ENCODE measurements at places on chromosomes 6 and 20.

- no peak for DNase-seq
Observed at GRCh38 chr6:13274707-13275434, 53.5 kb downstream of the TBC1D7 start.

GRCh38 chr6:12024216-12024615, 12.1 kb downstream of the HIVEP1 start:
- no peak for DNase-seq

GRCh38 chr20:34558320-34559218, at the start of gene MAP1LC3A:
MAP1LC3A (plus strand) TSS chr20:34558718; CDS start chr20:34558869, 151 bp downstream.
- DNase-seq = peak; percentile 88

DNA sequence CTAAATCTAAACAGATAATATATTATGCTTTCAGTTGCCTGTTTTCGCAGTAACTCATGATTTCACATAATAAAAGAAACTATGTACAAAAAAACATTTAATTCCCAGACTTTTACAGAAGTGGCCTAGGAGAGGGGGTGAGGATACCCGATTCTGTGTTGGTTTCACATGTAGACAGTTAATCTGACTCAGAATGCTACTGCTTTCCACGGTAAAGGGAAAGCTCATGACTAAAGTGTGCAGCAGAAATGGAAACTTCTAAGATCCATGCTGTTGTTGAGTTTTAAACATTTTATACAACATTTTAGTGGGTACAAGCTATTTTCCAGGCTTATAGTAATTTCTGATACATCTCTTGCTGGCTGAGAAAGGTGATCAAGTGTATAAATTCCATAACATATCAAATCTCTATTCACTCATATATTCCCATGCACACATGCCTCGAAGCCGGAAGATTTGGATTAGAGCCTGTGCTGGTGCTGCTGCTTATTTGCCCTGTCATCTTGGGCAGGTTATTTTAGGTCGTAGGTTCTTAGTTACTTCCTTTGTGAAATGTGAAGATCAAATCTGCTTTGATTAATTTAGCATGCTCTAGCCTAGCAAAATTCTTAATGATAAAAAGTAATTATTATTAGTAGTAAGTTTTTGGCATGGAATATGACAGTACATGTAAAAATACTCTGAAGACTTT, 896.7 kb upstream of the MAP3K7 start:
- DNase-seq = no peak

DNA sequence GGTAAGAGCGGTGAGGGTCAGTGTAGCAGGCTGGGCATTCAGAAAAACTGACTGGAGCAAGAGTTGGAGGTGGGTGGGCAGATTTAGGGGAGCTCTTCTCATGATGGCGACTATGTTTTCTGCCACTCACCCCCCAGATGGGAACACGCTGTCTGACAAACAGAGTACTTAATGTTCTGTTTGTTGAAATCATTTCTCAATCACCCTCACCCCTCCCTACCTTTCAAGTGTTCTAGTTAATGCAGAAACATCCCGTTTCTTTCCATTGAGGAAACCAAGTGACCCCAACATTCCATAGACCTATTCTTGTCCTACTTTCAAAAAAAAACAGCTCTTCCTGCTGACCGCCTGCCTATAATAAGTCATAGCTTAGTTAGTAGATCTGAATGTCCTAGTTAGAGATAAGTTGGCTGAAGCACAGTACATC, 132.5 kb upstream of the NEDD9 start:
- no peak for DNase-seq

- DNase-seq = peak; percentile 41
Observed at GRCh38 chr6:81614292-81614691, 138.2 kb downstream of the TENT5A start.

- DNase-seq = no peak
Observed at GRCh38 chr6:43115365-43115764, 39.3 kb downstream of the PTK7 start.

DNA sequence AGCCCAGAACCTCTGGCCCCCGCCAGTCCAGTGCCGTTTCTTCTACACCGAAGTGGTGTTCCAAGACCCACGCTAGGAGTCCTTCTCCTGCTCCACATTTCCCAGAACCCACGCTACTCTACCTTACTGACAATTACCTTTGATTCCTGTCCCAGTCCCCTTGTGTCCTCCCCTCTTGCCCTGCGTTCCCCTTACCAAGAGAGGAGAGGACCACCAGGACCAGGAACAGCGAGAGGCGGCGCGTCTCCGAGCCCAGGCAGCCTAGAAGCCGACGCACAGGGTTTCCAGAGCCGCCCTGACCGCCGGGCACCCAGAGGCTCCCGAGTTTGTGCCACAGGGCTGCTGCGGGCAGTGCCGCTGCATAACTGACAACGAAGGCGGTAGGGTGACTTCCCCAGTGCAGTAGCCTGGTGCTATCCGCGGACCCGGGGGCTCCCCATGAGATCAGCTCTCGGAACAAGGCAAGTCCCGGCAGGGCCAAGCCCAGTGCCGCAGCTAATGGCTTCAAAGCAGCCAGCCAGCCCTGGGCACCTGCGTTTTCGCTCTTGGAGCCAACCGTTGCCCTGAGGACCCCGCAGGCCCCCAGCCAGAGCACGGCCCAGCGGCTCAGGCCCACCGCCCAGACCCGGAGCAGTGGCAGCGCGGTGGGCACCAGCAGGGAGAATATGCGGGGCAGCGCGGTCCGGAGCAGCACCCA, 512 bp downstream of the TAP1 start:
- DNase-seq = no peak

DNA sequence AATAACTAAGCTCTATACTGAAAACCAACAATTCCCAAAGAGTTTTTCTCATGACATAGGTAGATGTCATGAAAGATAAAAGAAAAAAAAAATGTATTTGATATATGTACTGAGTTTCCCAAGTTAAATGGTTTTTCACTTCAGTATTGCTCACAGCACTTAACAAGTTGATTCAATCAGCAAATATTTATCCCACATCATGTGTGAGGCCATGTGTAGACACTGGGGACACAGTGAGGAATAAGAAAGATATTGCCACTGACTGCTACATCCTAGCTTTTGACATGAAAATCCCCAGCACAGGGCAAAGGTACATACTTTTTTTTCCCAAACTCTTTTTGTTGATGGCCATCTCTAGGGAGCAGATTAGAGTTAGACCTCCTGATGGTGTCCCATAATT, 25.3 kb downstream of the SPTLC3 start:
- no peak for DNase-seq

GRCh38 chr6:18053078-18053477, 65.6 kb upstream of the KIF13A start:
- peak; percentile 57 for DNase-seq

- no peak for DNase-seq
Observed at GRCh38 chr6:137210903-137211302, 8.3 kb downstream of the IFNGR1 start.

DNA sequence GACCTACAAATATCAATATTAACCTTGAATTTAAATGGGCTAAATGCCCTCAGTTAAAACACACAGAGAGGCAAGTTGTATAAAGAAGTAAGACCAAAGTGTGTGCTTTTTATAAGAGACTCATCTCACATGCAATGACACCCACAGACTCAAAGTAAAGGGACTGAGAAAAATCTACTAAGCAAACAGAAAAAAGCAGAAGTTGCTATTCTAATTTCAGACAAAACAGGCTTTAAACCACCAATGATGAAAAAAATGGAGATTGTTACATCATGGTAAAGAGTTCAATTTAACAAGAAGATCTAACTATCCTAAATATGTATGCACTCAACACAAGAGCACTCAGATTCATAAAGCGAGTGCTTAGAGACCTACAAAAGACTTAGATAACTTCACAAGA, 741.9 kb upstream of the MARCKS start:
- DNase-seq = no peak

GRCh38 chr6:121485359-121485811, 49.9 kb downstream of the GJA1 start:
- DNase-seq = no peak

DNA sequence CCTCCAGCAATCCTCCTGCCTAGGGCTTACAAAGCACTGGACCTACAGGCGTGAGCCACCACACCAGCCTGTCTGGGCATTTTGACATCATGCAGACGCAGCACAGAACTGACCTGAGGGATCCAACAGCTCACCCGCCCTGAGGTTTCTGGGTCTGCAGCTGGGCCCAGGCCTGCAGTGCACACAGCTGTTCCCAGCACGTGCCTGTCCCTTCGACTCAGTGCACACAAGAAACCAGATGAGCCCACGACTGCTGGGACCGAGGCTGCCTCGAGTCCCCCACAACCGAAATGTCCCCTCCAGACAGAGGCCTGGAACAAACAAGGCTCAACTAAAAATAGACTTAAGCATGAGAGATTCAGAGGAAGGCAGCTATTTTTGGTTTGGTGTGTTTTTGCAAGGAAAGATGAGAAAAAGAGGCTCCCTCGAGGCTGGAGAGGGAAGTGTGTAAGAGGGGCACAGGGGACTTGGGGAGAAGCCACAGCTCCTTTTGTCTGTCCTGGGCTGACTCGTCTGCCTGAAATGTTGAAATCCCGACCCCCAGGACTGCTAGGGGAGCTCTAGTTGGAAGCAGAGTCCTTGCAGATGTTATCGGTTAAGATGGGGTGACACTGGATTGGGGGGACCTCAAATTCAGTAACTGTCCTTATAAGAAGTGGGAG, 66.3 kb downstream of the YTHDF1 start:
- no peak for DNase-seq

GRCh38 chr6:84749181-84749580, 15.2 kb downstream of the TBX18 start:
- DNase-seq = no peak

DNA sequence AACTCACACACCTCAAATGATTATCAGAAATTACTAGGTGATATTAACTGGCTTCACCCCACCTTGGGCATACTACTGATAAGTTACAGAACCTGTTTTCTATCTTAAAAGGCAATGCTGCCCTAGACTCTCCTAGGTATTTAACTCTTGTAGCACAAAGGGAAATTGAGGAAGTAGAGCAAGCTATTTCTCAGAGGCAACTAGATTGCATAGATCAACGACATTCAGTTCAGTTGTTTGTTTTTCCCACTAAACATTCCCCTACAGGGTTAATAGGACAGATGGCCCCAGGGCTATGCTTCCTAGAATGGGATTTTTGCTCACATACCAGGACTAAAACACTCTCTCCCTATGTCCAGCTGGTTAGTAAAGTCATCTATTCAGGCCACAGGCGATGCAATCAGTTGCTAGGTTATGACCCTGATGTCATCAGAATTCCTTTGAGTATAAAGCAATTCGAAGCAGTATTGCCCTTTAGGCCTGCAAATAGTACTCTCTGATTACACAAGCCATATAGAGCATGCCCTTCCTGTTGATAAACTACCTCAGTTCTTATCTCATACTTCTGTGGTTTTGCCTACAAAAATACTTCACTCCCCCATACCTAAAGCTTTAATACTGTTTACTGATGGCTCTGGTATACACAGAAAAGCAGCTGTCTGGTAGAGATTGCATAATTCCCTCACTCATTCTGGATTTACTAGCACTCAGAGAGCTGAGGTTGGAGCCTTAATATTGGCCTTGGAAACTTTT, 67.4 kb upstream of the ASCC3 start:
- no peak for DNase-seq

DNA sequence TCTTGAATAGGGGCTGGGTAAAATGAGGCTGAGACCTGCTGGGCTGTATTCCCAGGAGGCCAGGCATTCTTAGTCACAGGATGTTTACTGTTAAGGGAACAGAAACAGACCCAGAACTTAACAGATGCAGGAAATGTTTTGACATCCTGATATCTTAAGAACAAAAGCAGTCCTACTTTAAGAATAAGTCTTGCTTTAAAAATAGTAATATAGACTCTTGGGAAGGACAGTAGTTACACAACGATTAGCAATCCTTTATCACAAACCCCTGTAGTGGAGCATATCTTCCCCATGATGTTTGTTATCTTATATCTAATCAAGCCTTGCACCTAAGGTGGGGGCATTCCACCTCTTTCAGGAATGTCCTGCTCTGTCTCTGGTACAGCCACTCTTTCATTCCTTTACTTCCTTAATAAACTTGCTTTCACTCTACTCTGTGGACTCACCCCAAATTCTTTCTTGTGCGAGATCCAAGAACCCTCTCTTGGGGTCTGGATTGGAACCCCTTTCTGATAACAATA, 493.7 kb upstream of the SULF2 start:
- DNase-seq = no peak

DNA sequence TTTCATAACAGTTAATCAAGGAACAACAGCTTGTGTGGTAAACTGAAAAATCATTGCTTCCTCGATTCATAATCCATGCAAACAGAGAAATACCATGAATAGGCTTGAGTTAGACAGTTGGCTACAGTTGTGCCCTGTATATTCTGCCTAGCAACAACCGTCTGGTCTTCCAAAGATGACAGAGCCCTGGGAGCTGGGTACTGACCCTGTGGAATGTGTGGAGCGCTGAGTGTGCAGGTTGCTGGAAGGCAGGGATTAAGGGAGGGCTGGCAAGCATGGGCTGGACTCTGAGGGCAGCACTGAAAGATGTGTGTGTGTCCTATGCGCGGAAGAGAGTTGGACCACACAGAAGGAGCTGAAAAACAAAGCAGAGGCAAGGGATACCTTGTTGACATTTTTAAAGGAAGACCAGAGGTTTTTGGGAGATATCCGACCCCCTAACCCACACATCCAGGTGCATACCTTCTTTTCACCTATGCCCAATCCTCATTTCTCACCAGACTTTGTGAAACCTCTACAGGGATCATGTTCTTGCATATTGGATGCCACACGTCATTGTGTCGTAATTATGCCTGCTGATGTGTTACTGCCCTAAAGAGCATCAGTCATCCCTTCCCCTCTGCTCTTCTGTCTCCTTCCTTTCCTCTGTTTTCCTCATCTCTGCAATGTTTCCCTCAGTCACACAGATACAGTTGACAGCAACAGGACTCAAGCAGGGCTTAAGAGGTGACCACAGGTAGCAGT, 58.2 kb upstream of the VGLL2 start:
- no peak for DNase-seq

Data from AG04450 (cell line).